Skeletal muscle cell (primary cell): ENCODE measurements at places on chromosomes 16 and 17.

- DNase-seq = no peak
Measured at GRCh38 chr17:83057793-83058265, 21.6 kb upstream of the METRNL start.

DNA sequence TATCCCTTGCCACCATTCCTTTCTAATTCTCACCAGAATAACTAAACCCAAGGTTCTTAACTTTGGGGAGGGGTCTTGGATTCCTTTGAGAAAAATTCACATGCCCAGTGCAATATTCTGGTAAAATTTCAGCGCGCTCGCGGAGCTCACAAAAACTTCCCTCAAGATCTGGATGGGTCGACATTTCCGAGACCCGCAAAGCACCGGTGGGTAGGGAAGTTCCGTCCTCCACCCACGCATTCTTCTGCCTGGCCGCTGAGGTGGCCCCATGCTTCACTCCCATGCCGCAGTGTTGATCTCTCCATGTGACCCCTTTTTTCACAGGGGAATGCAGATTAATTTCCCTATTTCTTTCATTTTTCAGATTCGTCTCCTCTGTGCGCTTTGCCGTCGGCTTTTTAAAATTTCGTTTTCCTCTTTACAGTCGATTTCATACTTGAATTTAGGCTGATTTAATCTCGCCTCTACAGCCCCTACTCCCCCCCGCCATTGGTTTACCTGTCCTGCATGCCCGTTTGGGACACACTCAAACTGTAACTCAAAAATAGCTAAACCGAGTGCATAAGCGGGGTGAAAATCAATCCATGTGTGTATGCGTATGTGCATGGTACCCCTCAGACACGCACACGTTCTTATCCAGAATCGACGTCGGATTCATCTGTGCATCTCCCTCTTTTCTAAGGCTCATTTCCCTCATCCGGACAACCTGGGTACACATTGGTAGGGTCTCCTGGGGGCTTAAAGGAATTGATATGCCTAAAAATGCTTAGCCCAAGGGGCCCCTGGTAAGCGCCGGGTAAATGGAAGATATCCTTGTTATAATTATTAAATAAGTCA lies 1.4 kb upstream of the SP6 start:
- no peak for DNase-seq

DNA sequence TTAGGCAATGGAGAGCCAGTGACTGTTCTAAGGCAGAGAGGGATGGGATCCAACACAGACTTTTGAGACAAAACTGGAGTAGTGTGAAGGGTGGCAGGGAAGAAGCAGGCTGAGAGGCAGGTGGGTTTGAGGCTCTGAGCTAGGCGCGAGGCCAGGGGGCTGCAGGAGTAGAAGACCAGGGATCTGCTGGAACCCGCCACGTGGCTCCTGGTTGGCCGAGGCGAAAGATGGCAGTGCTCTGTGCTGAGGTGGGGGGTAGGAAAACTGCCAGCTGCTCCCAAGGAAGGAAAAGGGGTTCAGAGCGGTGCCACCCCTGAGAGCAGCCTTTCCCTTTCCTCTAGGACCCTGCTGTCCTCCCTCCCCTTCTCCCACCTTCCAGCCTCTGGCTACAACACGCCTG lies 5.6 kb downstream of the CD300LG start:
- DNase-seq = no peak

DNA sequence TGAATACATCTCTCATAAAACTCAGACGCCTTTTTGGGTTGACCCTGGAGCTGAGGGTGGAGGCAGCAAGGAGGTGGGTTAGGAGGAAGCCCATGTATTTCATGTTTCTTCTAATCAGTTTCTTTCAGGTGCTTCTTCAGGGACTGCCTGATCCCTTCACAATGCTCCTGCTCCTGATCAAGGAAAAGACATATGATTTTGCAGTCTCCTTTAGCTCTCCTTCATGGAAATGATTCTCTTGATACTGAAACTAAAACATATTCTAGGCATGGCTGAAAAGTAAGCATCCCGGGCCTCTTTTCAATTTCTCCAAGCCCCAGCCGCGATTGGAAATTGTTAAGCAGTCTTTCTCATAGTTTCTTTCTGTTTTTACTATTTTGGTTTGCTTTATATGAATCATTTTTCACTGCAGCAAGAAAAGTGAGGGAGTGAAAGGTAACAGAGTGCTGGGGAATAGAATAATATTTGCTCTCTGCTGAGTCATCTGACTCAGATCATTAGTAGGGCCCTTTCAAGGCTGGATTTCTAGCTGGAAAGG lies 730.7 kb downstream of the CDH11 start:
- no peak for DNase-seq

DNA sequence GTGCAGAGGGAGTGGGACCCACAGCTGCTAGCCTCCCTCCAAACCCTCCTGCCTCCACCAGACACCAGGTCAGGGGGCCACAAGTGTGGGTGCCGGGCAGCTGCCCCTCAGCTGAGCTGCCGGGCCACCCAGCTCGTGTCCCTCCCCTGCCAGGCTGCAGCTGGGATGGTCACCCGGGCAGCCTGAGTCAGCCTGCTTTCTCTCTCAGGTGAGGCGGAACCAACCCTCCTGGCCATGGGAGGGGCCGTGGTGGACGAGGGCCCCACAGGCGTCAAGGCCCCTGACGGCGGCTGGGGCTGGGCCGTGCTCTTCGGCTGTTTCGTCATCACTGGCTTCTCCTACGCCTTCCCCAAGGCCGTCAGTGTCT lies 6.9 kb downstream of the SLC16A3 start:
- no peak for DNase-seq

DNA sequence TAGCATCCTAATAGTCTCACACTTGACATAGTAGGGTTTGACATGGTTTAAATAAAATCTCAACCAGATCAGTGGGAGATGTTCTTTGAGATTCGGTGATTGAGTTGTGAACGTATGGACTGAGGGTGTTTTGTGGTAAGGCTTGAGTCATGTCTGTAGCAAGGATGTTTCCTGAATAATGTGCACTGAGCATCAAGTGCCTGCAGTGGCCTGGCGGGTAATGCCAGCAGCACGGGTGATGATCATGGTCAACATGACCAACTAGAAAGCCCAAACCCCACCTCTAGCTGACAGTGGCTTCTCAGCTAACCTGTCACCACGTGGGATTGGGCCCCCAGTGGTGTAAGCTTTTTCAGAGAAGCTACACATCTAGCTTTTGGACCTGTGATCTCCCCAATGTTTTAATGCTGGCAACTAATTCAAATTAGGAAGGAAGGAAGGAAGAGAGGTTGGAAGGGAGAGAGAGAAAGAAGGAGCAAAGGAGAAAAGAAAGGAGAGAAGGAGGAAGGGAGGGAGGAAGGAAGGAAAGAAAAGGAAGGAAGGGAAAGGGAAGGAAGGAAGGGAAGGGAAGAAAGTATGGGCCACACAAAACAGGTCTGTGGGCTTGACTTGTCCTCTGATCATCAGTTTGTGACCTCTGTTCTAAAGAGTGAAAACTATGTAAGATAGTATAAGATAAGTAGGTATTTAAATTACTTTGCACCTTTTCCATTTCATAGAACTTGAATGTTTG lies 55.4 kb downstream of the WWOX start:
- DNase-seq = no peak

DNA sequence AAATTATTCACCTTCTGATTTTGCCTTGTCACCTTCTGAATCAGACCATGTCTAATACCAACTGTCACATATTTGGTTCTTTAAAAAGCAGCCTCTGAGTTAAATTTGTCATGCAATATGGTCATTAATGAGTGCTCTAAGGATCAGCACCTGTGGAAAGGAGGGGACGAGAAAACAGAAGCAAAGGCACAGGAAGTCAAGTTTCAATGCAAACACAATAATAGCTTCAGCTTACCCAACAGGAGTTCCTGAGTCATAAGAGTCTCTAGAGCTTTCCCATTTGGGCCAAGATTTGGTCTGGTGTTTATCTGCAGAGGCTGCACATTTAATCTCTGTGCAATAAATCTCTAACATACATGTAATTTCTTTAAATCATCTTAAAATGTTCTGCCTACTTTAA lies 889.8 kb downstream of the CDH8 start:
- DNase-seq = no peak

- DNase-seq = no peak
Measured at GRCh38 chr16:72203401-72203800, 31.4 kb upstream of the PMFBP1 start.

GRCh38 chr16:11759163-11759834 lies 16.6 kb upstream of the TXNDC11 start:
- DNase-seq = no peak

DNA sequence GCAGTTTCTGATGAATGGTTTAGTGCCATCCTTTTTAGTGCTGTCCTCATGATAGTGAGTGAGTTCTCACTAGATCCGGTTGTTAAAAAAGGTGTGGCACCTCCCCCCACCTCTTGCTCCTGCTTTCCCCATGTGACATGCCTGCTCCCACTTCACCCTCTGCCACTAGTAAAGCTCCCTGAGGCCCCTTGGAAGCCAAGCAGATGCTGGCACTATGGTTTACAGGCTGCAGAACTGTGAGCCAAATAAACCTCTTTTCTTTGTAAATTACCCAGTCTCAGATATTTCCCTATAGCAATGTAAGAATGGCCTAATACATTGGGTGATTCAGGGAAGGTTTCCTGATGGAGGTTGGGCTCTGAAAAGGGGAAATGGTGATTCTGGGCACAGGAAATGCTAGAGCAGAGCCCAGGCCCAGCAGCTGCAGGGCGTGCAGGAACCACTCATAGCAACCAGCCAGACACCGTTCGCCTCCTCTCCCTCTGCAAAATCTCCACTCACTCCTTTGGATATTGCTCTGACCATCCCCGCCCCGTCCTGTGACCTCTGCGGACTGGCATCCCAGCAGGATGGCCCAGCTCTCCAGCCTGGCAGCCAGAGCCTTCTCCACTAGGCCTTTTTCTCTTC lies 2.6 kb upstream of the ADORA2B start:
- DNase-seq = no peak

GRCh38 chr17:56351675-56352074 lies 198.4 kb downstream of the ANKFN1 start:
- DNase-seq = no peak

GRCh38 chr17:73342541-73343167 lies 30.9 kb upstream of the CDC42EP4 start:
- no peak for DNase-seq

- no peak for DNase-seq
Measured at GRCh38 chr16:28491230-28491969, 474 bp downstream of the CLN3 start.

DNA sequence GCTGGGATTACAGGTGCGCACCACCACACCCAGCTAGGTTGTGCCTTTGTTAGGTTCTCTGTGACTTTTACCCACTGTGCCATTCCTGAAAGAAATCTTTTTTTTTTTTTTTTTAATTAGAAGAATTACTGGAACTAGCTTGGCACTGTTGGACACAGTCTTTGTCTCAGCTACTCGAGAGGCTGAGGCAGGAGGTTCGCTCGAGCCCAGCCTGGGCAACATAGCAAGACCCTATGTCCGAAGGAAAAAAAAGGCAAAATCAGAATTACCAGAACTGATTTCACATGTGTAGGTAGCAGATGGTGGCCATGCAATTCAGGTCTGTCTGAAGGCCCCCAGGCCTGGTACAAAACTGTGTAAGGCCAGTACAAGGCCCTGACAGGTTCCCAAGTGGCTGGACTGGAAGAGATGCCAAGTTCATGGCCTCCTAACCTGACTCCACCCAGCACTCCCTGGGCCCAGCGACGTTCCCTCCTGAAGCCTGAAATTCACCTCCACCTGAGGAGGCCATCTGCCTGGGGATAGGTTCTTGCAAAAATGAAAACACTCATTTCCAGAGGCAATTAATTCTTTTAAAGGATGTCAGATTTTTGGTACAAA lies 23.0 kb downstream of the CARHSP1 start:
- DNase-seq = no peak

- no peak for DNase-seq
Measured at GRCh38 chr17:77927777-77928518, 30.6 kb upstream of the TNRC6C start.

DNA sequence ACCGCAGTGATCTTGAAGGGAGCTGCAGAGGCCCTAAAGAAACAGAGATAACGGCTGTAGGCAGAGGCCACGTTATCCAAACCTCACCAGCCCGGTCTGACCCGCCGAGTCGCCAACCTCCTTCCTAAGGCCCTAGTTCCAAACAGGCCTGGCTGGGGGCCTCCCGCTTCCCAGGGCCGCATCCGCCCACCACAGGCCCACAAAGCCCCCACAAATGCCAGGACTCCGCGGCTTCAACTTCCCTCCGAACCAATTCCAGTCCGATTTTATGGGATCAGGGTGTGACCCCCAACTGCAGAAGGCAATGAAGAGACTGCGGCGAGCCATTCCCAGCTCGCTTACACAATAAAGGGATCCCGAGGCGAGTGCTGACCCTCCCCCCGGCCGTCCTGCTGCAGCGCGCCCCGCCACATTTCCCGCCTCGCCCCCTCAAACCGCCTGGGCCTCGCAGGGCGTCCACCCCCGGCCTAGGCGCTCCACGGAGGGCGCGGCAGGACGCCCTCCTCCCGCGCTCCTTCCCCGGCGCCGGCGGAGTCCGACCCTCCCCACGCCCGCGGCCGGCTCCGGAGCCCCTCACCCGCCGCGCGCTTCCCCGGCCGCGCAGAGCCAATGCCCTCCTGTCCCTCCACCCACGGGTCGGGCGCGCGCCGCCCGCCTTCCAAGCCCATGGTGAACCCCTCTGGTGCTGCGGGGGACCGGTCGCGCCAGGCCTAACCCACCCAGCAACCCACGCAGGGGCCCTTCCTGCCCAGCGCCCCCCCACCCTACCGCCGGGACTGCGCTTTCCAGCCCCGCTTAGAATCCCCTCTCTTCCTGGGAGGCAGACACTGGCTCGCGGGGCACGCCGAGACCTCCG lies 926 bp downstream of the MYH10 start:
- DNase-seq = no peak

- DNase-seq = no peak
Measured at GRCh38 chr17:81170727-81171494, 4.9 kb upstream of the AATK start.

GRCh38 chr16:72878301-72879269 lies 169.3 kb downstream of the ZFHX3 start:
- no peak for DNase-seq

DNA sequence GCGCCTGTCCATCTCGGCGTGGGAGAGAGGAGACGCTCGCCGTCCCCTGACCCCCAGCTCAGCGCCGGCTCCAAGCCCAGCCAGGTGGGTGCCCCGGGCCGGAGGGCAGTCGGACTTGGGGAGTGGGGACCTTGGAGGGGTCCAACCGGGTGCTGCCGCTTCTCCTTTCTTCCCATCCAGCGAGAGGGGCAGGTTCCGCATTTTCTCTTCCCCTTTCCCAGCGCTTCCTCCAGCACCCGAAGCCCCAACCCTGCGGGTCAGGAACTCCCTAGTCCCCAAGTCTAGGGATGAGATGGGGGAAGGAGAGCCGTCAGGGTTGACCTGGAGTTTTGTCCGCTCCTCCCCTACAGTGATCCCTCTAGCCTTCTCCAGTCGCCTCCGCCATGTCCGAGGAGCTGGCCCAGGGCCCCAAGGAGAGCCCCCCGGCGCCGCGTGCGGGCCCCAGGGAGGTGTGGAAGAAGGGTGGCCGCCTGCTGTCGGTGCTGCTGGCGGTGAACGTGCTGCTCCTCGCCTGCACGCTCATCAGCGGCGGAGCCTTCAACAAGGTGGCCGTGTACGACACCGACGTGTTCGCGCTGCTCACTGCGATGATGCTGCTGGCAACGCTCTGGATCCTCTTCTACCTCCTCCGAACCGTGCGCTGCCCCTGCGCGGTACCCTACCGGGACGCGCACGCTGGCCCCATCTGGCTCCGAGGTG lies at the start of gene OTOP2:
OTOP2 (plus strand) TSS at position 24 of the 699 bp plus-strand sequence; CDS start at position 384, 360 bp downstream.
- no peak for DNase-seq
